ENCODE measurements at places on chromosomes 1 and 21.

DNA sequence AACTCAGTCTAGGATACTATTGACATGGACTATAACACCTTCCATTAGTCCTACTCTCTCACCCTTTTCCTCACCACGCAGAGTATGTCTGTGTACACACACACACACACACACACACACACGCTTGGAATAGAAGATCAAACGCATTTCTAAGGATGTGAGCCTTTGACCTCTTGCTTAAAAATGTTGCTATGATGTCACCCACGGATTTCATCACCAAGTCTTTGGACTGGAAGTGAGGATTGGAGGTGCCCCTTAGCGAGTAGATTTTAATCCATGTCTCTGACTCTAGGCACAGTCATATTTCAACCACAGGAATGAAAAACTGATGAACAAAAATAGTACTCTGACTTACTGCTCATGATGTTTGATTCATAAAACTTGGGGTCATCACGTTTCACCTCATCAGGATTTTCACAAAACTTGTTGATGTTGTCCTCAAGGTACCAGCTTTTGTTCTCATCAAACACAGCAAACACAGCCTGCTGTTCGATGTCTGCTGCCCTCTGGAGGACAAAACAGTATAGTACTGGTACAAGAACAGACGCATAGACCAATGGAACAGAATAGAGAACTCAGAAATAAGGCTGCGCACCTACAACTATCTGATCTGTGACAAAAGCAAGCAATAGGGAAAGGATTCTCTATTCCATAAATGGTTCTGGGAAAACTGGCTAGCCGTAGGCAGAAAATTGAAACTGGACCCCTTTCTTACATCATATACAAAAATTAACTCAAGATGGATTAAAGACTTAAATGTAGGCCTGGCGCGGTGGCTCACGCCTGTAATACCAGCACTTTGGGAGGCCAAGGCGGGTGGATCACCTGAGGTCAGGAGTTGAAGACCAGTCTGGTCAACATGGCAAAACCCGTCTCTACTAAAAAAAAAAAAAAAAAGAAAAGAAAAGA lies 39.9 kb downstream of the F5 start:
- DNase-seq: peak; percentile 82

- DNase-seq: no peak
Observed at GRCh38 chr1:181396171-181396670, 87.1 kb upstream of the CACNA1E start.

DNA sequence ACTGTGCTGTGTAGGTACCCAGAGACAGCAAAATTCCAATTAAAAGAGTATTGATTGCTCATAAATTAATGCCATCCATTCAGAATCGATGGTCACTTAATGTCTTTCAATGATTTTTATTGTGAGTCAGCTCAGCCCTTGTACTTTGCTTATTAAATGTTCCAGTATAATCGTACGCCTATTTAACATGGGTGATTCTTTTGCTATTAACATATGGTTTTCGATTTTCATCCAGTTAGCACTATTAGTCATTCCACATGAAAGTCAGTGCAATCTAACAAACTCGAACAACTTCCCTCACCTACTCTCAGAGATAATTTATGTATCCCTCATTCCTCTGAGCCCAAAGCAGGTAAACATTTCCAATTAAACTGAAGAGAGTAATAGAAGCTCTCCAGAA lies 109.6 kb upstream of the APP start:
- DNase-seq: no peak

DNA sequence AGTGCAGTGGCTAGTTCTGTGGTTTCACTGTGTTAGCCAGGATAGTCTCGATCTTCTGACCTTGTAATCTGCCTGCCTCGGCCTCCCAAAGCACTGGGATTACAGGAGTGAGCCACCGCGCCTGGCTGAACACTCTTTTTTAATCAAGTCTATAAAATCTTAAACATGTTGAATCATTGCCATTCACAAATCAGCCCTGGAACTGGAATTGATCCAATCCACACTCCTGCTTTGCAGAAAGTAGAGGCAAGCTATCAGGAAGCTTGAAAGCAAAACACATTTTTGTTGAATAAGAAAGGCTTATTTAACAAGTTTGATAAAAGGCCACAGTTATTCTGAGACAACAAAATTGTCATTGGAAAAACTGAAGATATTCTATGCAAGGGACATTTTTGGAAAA lies 18.3 kb upstream of the EFHD2 start:
- no peak for DNase-seq

DNA sequence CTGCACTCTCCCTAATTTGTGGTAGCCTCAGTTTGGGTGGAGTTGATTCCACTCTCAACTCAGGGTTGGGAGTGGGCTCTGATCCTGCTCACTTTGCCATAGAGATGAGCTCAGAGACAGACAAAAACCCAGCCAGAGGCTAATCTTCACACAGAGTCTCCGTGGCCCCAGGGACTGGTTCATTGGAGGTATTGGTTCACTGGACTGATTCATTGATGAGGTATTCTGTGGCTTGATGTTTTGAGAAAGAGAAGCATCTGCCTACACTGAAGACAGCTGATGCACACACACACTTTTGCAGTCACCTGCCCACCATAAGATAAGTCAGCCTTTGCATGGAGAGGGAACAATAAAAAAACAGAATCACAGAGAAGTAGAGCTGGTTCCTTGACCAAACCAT lies 183.8 kb downstream of the AJAP1 start:
- DNase-seq: peak; percentile 8

GRCh38 chr21:15241997-15242736 lies 177.4 kb upstream of the NRIP1 start:
- peak; percentile 12 for DNase-seq

- no peak for DNase-seq
Observed at GRCh38 chr1:17014671-17015567, 3.2 kb upstream of the ATP13A2 start.

- DNase-seq: no peak
Observed at GRCh38 chr1:95028954-95029353, 43.8 kb downstream of the ALG14 start.
